ENCODE measurements at places on chromosomes 5 and 9.

DNA sequence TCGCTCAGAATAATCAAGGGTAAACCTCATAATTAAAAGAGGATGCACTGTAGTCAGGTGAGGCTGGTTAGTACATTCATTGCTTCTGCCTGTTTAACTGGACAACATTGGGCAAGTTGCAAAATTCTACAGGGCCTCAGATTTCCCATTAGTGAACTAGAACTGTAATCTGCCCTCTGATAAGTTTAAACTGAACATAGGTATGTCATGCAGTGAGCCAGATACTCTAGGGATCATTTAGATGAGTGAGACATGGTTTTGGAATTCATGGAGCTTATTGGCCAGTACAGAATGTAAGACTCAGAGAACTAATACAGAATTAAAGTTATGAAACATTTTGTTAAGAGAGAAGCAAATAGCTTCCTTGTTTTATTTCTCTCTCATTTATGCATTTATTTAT is 35.9 kb downstream of the RNF44 start:
- DNase-seq: no peak

GRCh38 chr9:96655198-96655851 is at the start of gene PRXL2C:
Gene PRXL2C (minus strand): TSS chr9:96655317. CDS start chr9:96655281, 36 bp downstream.
- DNase-seq: peak; percentile 79

- no peak for DNase-seq
Measured at GRCh38 chr9:13205824-13206223, 73.7 kb downstream of the MPDZ start.

DNA sequence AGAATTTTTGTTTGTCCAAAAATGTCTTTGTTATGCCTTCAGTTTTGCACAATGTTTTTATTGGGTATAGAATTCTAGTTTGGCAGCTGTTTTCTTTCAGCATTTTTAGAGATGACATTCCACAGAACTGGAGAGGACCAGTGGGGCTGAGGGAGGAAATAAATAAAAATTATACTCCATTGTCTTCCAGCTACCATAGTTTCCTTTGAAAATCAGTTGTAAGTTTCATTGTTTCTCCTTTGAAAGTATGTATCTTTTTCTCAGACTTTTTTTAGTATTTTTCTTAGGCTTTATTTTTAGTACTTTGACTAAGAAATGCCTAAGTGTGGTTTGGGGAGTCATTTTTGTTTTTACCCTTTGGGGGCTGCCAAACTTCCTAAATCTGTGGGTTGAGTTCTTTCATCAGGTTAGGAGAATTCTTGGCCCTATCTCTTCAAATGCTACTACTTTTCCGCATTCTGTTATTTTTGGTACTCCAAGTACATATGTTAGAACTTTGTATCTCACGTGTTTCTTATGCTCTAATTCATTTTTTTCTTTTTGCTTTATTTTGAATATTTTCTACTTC is 15.2 kb upstream of the FBLL1 start:
- no peak for DNase-seq

DNA sequence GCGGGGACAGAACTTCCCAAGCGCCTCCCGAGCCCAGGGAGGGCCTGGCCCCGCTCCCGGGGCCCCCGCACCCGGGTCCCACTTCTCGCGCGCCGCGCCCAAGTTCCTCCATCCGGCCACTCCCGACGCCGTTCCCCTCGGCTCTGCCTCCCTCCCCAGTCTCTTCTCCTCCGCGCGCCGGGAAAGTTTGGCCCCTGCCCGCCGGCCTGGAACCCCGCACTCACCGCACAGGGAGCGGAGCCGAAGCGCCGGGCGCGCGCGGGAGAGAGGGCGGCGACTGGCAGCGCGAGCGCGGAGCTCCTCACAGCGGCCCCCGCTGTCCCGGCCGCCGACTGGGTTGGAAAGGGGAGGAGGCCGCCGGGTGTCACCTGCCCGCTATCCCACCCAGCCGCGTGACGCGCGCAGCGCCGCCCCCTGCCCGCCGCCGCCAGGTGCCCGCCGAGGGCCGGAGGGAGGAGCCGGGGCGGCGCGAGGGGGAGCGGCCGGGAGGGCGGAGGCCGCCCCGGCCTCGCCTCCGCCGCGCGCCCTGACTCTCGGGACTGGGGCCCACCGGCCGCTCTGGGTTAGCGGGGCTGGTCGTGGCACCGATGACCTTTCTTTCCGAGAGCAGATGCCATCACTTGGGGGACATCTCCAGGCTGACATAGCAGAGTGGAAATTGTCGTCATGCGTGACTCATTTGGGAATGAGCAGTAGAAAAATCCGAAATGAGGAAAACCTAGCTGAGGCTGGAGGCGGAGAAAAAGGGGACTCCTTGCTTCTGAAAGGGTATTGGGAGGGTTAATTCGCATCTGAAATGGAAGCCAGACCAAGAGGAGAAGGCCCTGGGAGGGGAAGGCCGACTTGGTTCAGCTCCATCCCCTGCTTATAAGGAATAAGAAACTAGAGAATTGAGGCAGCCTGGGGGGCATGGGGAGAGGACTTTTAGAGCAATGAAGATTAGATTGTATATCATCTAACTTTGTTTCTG is at the start of gene ELOVL7:
Gene ELOVL7 (minus strand): TSS at position 334 of the 970 bp plus-strand sequence. CDS start 56,872 bp downstream, outside the sequence.
- peak; percentile 75 for DNase-seq

DNA sequence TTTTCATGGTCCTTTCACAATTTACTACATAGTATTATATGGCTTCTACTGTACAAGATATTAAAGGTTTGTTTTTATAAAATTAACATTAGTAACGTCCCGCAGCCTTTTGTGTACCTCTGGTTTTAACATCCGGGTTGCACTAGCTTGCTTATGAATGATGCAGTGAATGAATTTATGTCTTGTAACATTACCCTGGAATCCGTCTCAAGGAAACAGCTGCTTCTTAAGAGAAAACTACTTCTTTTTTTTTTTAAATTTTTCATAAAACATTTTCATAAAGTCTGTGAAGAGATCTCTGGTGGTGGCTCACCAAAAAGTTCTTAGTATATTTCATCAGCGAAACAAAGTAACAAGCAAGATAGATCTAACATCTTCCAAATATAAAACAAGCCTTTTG is 23.6 kb downstream of the MARCHF3 start:
- DNase-seq: no peak

- no peak for DNase-seq
Measured at GRCh38 chr5:115623658-115624057, 2.2 kb downstream of the TMED7 start.

DNA sequence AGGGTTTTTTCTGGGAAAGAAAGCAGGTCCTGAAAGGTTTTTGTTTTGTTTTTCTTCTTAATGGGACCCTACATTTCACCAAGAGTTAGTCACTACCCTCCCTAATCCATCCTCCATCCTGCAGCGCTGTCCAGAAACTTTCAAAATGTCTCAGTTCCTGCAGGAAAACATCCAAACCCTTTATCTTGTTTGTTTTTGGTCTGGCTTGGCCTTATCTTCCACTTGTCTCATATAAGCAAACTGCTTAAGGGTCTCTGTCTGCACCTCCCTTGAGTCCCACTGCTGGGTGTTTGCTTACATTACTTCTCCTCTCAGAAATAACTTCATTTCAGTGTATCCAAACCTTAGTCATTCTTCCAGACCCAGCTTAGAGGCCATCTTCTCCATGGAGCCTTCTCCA is 11.0 kb upstream of the TRAF1 start:
- no peak for DNase-seq

DNA sequence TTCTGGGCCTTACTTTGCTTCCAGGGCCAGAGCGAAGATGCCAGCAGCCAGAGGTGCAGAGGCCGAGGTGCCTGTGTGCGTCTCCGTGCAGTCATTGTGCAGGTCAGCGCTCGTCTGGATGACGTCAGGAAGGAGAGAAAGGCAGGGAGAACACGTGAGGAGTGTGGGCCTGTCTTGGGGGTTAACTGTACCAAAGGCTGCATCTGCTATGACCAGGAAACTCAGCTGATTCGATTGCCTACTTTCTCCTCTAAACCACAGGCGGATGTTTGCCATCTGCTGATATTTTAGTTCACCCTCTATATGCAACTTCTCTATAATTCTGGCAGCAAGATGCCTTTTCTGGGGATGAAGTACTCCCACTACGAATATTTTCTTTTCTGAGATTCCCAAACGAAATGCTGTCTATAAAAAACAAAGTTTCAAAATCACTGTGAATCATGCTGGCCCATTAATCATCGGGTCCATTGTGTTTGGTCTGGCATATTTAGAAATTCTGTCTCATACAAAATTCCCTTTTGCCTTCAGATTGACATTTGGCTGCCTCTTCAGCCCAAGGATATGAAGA is 24.8 kb downstream of the PCSK1 start:
- no peak for DNase-seq

DNA sequence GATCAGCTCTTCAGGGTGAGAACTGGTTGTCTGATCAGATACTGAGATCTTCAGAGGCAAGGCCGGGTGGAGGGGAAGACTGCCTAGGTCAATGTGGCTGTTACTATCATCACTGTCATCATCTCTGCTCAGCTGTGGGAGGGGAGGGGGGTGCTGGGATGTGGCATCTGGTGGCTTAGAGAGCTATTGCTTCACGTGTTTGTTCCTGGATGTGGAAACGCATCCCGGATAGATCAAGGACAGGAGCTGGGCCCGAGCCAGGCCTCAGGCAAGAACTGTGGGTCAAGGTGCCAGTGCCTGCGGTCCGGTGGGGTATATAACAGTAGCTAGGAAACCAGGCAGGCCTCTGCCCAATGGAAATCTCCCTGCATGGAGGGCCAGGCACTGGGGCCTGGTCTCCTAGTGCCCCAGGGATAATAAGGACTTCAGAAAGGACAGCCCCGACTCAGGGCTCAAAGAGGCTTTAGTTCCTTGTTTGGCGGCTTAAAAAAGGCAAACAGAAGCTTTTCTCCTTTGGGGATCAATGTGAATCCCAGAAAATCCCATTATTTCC is 30.3 kb upstream of the TIFAB start:
- DNase-seq: no peak

- no peak for DNase-seq
Measured at GRCh38 chr5:134345996-134346395, 21.0 kb downstream of the CDKL3 start.

GRCh38 chr5:36494841-36495601 is 111.4 kb upstream of the SLC1A3 start:
- DNase-seq: peak; percentile 42

DNA sequence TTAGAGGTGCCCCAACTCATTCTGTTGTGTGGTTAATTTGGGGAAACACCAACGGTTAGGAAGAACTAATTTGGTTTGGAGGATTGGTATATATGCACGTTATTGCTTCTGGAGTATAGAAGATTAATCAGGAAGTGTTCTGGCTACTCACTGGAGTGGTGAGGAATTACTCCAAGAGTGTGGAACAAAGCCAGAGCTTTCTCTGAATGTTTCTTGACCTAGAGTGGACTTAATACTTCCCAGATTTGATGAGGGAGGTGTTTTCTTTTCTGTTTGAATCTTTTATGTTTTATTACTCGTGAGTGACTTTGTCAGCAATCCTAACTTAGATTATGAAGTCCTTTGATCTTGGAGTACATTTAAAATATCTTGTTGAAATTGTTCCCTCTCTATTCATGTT is 163.7 kb downstream of the MAN2A1 start:
- DNase-seq: no peak

DNA sequence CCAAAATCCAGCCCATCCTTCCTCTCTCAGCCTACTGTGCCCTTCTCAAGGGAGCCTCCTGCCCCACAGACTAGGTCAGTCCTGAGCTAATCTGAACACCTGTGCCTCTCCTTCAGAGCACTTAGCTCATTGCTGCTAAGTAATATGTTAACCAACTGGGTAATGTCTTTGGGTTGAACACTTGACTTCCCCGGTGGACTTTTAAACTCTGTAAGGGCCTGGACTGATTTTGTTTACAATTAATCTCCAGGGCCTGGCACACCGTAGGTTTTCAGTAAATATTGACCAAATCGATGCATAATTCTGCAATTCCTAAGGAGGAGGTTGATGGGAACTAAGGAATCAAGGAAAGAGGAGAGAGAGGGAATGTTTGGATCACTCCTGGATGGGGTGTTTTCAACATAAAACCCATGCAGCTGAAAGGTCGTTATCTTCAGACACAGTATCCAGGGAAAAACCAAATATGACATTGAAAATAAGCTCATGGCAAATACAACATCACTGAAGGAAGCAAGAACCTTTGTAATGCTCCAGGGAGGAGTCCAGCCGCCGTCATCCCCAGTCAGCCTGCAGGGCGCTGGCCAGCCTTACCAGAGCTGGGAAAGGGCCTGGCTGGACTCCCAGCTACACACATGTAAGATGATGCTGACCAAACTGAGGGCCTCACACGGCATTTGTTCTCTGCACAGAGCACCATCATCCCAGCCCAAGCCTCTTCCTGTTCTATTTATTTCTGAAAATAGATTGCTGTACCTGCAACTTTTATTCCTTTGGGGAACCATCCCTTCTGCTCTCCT is 166.3 kb downstream of the C5orf15 start:
- DNase-seq: no peak

DNA sequence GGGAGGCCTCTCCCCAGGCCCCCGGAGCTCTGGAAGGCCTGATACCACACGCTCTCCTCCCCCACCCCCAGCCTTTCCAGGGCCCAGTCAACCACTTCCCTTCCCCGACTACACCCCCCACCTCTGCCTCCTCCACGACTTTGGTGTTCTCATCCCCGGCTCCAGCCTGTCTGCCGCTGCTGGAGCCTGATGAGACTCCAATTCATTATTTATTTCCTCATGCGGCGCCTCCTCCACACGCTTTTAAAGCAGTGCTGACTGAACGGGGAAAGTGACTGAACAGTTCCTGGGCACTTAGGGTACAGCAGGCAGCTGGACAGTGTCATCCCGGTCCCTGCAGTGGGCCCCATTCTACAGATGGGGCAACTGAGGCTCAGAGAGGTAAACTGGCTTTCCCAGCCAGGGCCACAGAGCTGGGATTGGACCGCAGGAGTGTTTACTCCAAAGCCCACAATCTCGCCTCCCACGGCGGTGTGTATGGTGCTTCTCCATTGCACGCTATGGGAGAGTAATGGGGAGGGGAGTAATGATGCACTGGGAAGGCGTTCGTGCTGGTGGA is 15.9 kb upstream of the RPL26L1 start:
- no peak for DNase-seq

DNA sequence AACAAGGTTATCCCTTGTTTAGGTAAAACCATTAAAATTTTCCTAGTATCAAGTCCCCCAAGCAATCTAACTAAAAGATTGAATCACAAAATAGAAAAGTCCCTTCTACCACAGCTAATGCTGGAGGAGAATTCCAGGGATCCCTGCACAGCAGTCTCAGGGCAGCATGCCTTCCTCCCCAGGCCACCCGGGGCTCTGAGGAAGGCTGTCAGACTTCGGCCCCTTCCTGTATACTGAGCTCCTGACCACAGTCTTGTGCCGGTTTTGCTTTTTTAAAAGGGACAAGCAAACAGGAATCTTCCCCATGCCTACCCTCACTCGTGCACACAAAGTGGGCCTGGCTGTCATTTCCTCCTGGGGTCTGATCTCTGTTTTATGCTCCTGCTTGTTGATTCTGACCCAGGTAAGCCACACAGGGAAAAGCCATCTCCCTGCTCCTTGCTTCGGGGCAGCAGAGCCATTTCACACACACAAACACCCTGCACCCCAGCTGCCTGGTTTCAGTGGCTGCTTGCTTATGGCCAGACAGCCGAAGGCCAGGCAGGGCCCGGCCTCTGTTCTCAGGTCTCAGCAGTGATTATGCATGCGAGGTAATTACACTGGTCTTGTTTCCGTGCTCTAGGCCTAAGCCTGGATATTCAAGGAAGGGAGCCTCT is 211.9 kb downstream of the NXNL2 start:
- no peak for DNase-seq

Measured in C1 segment of cervical spinal cord (tissue), 14 donors.